Activated T-helper 1 cell treated with anti-CD3 and anti-CD28 coated beads, Interleukin-2, amount 50 U/mL, for 16 hours (primary cell): ENCODE measurements at places on chromosomes 16 and 17.

GRCh38 chr17:50834429-50835300 is 721 bp upstream of the WFIKKN2 start:
- DNase-seq: no peak

DNA sequence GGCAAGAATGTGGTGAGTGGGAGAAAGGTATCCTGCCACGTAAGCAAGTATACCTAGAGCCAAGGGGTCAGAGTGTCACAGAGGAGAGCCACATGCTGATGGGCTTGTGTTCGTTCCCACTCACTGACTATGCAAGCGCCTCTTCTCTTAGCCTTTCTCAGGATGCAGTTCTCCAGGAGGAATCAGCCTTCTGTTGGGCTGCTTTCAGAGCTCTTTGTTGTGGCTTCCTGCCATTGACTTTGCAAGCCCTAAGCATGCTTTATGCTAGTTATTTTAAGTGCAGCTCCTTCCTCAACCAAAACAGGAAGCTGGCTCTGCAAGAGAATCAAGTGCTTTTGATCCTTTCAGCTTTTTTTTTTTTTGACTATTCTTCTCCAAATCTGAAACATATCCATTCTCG is 66.6 kb downstream of the SIAH1 start:
- DNase-seq: no peak

GRCh38 chr17:47423406-47424295 is 99.9 kb downstream of the EFCAB13 start:
- no peak for DNase-seq

DNA sequence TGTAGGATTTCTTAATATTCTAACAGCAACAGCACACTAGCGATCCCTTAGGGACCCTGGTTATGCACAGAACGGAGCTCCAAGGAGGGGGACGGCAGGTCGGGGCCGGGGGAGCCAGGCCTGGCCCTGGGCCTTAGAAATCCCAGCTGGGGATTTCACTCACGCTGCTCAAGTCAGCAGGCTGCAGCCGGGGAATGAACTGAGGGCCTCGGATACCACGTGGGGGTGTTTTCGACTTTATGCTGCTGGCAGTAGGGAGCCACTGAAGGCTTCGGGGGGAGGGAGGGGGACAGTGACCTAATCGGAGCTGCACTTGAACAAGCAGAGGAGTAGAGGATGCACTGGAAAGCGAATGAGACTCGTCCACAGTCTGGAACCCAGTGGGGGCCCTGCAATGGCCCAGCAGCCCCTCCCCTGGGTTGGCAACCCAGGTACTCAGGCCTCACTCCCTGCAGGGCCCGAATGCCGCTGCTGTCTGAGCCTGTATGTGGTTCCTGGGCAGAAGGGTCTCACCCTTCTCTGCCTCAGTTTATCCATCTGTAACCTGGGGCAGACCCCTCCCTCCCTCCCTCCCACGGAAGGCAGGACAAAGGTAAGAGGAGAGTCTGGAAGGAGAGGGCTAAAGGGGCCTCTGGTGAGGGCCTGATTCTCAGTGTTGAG is 53.7 kb downstream of the RPH3AL start:
- DNase-seq: no peak

- DNase-seq: no peak
Measured at GRCh38 chr16:68111379-68111778, 26.2 kb downstream of the NFATC3 start.

DNA sequence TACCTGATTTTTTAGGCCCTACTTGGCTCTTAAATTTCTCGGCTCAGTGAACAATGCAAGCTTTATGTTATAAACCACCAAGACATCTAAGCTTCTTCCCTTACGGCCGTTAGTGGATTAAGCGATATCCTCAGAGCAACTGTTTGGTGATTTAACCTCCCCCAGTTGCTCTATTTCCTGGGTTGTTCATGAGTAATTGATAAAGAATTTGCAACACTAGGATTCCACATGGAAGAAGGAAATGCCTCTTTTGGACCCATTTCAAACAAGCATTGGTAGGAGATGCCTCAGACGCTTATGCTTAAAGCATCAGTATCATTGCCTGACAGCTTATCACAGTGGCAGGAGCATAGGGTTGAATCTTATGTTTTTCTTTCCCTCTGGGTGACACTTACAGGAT is 65.3 kb downstream of the RBFOX1 start:
- DNase-seq: no peak

GRCh38 chr17:67605256-67605912 is 112.4 kb upstream of the NOL11 start:
- DNase-seq: no peak

- DNase-seq: no peak
Measured at GRCh38 chr17:69232650-69233049, 4.0 kb upstream of the ABCA10 start.

DNA sequence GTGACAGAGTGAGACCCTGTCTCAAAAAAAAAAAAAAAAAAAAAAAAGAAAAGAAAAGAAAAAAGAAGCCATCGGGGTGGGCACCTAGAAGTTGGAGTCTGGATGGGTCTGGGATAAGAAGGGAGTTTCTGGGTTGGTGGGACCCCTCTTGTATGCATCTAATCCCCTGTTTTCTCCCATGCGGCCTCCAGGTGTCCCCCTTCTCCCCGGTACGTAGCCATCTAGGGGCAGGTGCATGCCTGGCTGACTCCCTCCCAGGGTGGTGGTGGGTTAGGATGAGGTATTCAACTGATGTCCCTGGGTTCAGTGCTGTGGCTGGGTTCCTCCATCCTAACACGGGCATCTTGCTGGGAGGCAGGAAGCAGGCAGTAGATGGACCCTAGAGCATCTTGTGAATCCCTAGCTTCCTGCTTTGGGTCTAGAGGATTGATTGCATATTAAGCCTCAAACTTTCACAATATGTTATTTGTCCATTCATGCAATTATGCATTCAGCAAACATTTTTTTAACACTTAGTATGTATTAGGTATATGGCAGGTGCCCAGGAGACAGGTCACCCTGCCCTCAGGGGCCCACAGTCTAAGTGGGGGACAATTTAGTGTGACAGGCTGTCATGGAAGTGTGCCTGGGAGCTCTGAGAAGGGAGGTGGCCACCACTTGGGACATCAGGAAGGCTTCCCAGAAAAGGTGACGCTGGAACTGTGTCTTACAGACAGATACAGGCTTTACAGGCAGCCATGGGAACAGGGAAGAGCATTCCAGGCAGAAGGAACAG is 13.1 kb downstream of the FMNL1 start:
- DNase-seq: no peak

- no peak for DNase-seq
Measured at GRCh38 chr16:50673496-50674275, 7.4 kb downstream of the SNX20 start.

GRCh38 chr17:17231621-17232302 is 5.2 kb downstream of the FLCN start:
- no peak for DNase-seq

DNA sequence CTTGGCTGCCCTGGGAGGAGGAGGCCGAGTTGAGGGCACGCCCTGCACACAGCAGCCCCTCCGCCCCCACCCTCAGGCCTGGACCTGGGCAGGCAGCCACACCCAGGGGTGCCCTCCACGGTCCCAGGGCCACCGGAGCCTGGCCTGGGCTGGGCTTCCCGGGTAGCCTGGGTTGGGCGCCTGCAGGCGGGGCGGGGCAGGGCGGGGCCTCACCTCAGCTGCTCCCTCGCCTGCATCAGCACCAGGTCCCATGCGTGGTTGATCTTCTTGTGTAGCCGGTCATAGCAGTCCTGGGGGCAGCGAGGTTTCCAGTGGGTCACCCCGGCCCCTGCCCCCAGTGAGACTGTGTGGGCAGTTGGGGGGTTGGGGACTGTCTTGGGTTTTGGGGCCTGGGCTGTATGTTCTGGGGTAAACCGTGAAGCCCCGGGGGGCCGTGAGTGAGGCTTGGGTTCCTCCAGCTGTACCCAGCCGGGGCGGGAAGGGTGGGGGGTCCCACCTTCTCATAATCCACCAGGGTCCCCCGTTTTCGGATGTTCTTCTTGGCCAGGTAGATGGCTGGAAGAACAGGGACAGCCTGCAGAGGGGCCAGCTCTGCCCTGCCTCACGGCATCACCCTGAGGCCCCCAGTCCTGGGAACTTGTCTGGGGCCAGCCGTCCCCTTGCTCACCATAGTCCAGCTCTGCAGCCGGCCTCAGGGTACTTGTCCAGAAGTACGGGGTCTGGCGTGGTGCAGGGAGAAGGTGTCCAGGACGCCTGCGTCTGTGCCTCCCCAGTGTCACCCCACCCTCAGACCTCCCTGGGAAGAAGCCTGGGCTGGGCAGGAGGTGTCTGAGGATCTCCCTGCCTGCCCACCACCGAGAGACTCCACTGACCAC is 2.0 kb downstream of the RGS11 start:
- DNase-seq: no peak

DNA sequence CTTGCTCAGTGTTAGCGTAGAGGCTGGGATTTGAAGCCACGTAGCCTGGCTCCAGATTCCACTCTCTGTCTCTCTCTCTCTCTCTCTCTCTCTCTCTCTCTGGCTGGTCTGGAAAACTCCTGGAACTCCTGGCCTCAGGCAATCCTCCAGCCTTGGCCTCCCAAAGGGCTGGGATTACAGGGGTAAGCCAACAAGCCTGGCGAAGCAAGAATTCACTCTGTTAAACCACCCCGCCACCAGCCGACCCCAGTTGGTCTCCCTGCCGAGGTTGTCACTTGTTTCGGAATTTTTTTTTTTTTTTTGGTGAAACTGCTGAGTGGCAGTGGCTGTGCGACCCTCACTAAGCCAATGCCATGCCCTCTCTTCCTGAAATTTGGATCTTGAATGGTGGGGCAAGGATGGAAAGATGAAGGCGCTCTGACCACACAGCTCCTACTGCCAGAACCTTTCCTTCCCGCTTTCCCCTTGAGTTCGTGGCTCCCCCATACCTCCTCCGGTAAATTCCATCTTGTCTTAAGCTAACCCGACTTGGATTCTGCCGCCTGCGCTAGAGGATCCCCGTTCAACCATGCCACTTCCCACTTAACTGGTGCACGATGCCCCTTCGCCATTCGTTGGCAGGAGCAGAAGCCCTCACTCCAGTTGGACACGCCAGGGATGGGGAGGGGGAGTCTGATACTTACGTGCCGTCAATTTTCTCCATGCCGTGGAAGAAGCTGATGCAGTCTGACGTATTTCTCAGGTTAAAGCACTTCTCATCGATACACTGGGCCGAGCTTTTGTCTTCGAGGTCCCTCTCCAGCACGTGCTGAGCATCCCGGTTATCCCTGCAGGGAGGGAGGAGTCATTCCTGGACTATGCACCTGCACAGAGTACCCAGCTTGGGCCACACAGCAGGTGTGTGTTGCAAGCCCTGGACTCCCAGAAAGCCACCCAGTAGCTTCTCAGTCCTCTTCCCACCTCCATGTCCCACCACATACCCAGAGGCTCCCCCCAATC is 13.1 kb downstream of the TEKT5 start:
- DNase-seq: no peak

DNA sequence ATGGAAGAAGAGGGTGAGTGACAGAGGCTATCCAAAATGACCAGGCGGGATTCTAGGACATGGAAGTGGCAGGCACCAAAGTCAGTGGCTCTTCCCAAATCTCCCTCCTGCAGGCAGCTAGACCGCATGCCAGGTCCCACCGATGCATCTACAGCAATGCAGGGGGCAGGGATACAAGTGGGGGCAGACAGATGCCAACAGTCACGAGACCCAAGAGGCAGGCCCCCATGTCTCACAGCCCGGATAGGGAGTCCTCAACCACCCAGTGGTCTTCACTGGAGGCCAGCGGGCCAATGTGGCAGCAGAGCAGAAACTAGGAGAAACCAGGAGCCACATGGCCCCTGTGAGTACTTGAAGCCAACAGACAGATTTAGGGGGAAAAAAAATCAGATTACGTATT is 20.0 kb downstream of the NPLOC4 start:
- no peak for DNase-seq

DNA sequence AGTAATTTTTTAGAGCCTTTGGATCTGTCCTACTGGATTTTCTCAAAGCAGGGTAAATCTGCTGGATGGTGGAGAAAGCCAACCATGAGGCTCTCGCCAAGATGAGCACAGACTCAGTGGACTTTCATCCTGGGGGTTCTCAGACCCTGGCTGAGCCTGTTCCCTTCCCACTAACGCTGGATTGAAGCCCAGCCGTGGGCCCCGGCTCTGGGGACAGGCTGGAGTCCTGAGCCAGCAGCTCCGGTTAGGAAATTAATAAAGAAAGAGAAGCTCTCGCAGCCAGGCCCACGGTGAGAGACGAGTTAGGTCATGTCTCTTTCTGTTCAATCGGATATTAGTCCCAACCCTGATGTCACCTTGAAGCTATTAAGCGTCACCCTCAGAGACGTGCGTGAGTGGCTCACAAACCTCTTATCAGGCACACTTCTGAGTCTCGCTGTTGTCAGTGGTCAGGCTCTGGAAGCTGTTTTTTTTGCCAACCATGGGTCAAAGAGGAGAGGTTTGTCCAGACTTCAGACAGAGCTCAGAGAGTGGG is 27.1 kb downstream of the MEOX1 start:
- DNase-seq: no peak

DNA sequence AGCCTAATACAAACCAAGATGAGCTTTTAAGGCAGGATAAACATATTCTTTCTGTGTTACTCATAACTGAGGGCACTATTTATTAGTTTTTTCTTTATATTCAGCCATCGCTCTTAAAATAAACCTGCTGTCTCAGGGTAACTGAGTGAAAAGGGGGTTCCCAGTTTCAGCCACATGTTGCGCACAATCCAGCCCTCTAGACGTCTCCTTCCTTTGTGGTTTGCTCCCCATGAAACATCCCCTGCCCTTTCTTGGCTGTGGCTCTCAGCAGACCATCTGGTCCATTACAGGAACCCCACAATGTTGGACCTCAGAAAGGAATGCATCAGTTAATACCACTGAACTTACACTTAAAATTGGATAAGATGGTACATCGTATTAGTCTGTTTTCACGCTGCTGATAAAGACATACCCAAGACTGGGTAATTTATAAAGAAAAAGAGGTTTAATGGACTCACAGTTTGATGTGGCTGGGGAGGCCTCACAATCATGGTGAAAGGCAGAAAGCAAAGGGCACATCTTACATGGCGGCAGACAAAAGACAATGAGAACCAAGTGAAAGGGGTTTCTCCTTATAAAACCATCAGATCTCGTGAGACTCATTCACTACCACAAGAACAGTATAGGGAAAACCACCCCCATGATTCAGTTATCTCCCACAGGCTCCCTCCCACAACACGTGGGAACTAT is 12.6 kb upstream of the IL21R start:
- no peak for DNase-seq

DNA sequence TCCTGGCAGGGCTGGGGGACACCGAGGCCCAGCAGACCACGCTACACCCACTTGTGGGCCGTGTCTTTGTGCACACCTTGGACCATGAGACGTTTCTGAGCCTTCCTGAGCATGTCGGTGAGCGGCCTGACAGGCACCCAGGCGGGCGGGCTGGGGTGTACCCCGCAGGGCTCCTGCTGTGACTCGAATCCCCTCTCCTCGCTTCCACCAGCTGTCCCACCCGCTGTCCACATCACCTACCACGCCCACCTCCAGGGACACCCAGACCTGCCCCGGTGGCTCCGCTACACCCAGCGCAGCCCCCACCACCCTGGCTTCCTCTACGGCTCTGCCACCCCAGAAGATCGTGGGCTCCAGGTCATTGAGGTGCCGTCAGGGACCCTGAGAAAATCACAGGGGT is 1.6 kb downstream of the SGCA start:
- no peak for DNase-seq

GRCh38 chr17:49631496-49631895 is 46.4 kb downstream of the SPOP start:
- no peak for DNase-seq

- DNase-seq: no peak
Measured at GRCh38 chr16:78866521-78866920, 734.0 kb downstream of the MAF start.
